Activated CD4-positive, alpha-beta T cell treated with anti-CD3 and anti-CD28 coated beads, Interleukin-2, amount 10 ng/mL, durations not matched to agents 7 days and 5 days (primary cell): ENCODE measurements at places on chromosomes 2 and 18. TPM values are rescaled to one million over a fixed set of nuclear protein-coding genes. Genes with fewer than 3 reads are reported as not detected.

- DNase-seq: no peak
Measured at GRCh38 chr2:121478996-121479745, 51.5 kb upstream of the RNU4ATAC start.

DNA sequence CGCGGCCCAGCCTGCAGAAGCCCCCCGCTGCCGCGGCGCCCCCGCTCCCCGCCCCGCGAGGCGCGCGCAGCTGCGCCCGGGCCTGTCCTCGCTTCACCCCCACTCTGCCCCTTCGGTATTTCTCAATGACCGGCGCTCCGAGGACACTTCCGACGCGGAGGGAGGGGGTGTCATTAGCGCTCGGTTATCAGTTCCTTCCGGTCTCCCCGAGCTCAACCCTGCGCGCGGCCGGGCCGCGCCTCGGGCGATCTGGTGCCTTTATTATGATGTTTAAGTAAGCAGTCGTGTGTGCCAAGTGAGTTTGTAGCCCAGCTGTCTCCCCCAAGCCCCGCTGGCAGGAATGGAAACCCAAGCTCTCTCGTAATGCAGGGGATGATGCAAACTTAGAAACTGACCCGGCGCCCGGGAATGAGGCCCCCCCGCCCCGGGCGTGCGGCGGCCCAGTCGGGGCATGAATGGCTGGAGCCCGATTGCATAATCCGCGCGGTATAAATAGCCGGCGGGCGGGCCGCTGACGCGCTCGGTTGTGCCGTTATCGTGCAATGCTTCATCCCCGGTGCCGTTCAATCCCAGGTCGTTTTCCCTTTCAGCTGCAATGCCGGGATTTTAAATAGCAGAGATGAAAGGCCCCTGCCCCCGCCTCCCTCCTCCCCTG lies 3.9 kb upstream of the SPRED2 start:
- DNase-seq: peak; percentile 36

The HK2 gene
- 27.8 TPM for total RNA-seq

- DNase-seq: no peak
Measured at GRCh38 chr2:134225173-134225572, 28.7 kb upstream of the MGAT5 start.

DNA sequence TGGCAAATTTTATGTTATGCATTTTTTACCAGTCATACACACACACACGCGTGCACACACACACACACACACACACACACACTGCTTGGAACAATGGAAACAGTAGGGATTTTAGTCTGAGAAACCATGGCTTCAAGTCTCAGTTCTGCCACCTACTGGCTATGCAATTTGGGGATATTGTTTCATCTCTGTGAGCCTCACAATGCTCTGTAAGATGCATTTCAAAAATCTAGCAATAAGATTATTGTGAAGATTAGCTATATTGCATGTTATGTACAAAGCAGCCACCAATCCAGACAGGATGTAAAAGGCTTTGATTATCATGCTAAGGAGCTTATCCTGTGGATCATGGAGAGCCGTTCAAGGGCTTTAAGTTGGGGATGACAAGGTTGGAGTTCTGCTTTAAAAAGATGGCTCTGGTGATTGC lies 401.4 kb downstream of the NBAS start:
- peak; percentile 13 for DNase-seq

The IL1A gene
- 0.21 TPM for total RNA-seq

GRCh38 chr2:234931371-234931770 lies 20.4 kb upstream of the SH3BP4 start:
- DNase-seq: no peak

The WNT6 gene
- not detected for total RNA-seq

DNA sequence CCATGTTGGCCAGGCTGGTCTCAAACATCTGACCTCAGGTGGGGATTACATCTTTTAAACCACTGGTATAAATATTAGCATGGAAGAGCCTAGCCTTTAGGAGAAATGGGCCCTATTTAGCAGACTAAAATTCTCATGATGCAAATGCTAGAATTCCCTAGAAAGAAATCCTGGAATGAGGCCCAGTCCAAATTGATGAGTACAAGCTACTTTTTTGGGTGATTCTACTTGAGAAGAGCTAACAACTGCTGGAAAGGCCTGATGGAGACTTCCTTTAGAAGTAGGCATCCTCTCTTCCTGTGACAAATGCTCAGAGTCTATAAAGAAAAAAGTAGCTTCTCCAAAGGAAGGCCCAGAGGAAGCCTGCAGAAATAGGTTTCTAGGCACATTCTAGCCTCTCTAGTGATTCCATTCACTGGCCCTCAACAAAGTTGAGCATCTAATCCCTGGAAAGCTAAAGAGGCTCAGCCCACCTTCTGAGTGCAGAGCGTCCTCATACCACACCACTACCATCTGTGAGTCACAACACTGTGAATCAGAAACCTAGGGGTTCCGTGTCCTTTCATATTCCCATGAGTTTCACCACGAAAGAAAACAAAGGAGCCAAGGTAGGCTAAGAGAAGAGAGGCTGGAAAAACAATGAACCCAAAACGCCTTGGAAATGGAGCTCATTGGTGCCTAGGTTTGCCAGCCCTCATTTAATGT lies 183.1 kb downstream of the C1D start:
- DNase-seq: no peak

DNA sequence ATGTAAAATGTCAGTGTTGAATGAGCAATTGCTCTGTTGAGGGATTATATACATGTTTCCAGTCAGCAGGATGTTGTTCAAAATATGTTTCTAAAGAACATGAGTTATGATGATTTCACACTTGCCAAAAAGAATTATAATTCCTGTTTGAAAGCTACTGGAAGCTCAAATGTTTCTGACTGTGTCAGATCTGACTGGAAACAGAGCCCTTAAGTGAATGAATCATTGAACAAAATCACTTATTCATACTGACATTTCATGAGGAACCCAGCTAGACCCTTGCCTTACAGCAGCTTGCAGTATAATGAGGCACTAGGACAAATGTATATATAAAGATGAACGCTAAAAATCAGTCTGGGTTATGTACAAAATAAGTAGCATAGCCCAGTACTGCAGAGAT lies 35.4 kb upstream of the ITGAV start:
- DNase-seq: no peak

DNA sequence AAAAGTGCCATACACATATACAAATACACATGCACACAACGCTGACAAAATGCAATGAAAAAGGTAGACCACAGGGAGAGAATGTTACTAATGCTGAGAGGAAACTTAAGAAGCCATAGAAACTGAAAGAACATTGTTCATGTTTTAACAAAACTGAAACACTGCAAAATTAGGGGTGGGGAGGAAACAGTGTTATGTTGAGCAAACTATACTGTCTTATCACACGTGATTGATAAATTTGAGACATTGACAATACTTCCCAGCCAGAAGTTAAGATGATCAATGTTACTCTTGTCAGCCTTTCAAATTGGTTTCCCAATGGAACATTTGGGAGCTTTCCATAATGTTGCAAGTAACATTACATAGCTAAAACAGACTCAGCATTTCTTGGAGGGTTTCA lies 165.5 kb downstream of the L3MBTL4 start:
- no peak for DNase-seq

- no peak for DNase-seq
Measured at GRCh38 chr18:37534627-37535026, 31.0 kb downstream of the CELF4 start.
